ENCODE measurements at places on chromosomes 2 and 18. TPM values are rescaled to one million over a fixed set of nuclear protein-coding genes. Genes with fewer than 3 reads are reported as not detected.

SERPINB4 gene
- not detected for total RNA-seq

DNA sequence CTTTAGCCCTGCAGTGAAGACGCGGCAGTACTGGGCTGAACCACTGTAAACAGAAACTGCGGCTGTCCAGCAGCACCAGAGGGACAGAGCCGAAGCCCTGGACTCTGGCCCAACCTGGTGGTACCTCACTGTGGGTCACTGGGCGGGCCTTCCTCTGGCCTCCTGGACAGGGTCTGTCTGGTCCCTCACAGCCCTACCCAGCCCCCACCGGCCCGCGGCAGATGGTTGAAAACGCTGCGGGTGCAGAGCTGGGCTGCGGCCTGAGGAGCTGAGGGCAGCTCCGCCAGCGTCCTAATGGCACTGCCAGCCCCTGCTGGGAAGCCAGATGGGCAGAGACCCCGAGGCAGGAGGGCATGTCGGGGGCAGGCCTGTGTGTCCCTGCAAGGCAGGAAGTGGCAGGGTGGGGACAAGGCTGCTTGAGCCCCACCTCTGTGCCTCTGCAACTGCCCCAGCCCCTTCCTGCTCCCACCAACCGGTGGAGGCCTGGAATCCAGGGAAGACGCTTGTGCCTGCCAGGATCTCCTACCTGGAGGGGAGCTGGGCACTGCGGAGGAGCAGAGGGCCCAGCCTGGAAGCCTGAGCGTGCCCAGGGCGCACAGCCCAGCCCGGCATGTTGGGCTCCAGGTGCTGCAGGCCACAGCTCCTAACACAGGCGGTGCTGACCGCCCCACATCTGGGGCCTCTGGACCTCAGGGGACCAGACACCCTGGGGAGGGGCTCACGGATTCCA is 36.3 kb downstream of the HS6ST1 start:
- H3K27ac ChIP-seq, result no peak overlapping the region
- no peaks in the 10 kb centered on the region for H3K36me3 ChIP-seq
- H3K4me1 ChIP-seq, result peaks cover 58% of the 10 kb centered on the region
- DNase-seq, result no peak
- H3K4me3 ChIP-seq, result no peak overlapping the region

DNA sequence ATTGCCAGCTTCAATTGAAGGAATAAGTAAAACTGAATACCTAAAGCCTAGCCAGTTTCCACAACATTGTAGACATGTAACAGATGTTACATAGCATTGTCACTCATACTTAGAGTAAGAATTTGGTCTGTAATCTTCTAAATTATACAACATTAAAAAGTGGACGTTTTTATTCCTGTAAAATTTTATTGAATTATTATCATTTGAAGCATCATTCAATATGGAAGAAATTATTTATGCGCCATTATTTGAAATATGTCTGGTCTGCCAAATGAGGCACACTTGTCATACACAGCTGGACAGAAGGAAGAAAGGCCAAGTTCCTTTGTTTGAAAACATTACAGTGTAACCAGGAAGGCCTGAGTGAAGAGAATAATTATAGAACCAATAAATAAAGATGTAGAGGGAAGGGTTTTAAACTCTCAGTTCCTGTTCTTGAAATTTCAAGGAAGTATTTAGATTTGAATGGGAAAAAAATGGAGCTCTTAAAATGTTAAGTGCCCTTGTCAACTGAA is 575.5 kb downstream of the LRRTM4 start:
- H3K27me3 ChIP-seq, result no peaks in the 10 kb centered on the region
- no peak overlapping the region for H3K27ac ChIP-seq
- H3K36me3 ChIP-seq, result no peaks in the 10 kb centered on the region

DNA sequence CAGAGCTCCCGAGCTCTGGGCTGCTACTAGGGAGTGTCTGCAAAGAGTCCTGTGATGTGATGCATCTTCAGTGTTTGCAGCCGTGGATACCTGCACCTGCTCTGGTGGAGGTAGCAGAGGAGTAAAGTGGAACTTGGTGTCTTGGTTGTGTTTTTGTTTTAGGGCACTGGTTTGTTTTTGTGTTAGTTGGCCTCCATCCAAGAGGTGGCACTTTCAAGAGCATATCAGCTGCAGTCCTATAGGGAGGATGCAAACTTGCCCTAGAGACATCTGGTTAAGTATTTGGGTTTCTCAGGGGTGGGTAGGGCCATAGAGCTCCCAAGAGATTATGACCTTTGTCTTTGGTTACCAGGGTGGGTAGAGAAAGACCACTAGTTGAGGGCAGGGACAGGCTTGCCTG is 1249.0 kb upstream of the FAM98A start:
- H3K36me3 ChIP-seq, result no peaks in the 10 kb centered on the region
- no peaks in the 10 kb centered on the region for H3K4me1 ChIP-seq
- H3K27ac ChIP-seq, result no peak overlapping the region
- no peaks in the 10 kb centered on the region for H3K27me3 ChIP-seq

DNA sequence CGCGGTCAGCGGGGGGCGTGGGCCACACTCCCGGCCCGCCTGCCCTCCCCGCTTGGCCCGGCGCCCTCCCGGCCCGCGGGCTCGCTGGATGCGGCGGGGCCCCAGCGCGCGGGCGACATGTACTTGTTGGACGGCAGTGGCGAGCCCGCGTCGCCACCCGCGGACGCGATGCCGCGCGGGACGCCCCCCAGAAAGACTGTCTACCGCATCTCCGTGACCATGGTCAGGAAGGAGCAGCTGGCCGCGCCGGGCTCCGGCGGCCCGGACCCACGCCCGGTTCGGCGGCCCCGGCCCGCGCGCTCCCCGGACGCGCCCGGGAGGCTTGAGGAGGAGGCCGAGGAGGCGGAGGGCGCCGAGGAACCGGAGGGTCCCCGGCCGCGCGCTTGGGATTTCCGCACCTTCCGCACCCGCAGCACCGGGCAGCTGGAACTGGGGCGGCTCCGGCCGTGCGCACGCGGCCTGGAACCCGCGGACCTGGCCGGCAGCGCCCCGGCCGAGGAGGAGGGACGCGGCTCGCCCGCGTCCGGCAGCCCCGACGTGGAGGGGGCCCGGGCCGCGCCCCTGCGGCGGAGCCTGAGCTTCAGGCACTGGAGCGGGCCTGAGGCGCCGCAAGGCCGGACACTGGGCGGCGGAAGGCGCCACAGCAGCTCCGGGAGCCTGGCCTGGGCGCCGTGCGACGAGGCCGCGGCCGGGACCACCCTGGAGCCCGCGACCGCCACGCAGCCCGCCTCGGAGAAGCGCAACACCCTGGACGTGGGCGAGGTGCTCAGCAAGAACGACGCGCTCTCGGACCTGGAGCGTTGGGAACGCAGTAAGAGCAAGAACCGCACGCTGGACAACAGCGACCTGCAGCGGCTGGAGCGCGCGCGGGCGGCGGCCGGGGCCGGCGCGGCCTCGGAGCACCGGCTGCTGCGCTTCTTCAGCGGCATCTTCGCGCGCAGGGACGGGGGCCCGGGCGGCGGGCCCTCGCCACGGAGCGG is 176.4 kb downstream of the AGAP1 start:
- peaks cover 22% of the 10 kb centered on the region for H3K4me1 ChIP-seq
- H3K27ac ChIP-seq, result peak overlapping the region; percentile 86
- H3K36me3 ChIP-seq, result no peaks in the 10 kb centered on the region
- peak overlapping the region; percentile 67 for H3K4me3 ChIP-seq
- H3K27me3 ChIP-seq, result peaks cover 5% of the 10 kb centered on the region

TFPI gene
- total RNA-seq, result 74.2 TPM

- peak overlapping the region; percentile 76 for H3K4me3 ChIP-seq
- H3K36me3 ChIP-seq, result no peaks in the 10 kb centered on the region
- no peaks in the 10 kb centered on the region for H3K27me3 ChIP-seq
- H3K27ac ChIP-seq, result no peak overlapping the region
- DNase-seq, result no peak
- peaks cover 18% of the 10 kb centered on the region for H3K4me1 ChIP-seq
Observed at GRCh38 chr2:159617646-159618045, 1.3 kb upstream of the BAZ2B start.
